ENCODE measurements at places on chromosomes 1 and 21. TPM values are rescaled to one million over a fixed set of nuclear protein-coding genes. Genes with fewer than 3 reads are reported as not detected.

Gene LIPI
- 0.78 TPM for polyA plus RNA-seq

Gene DPT
- polyA plus RNA-seq = 4.4 TPM

Gene CTSS
- polyA plus RNA-seq = 21.1 TPM

Gene SLC35F3
- 1.4 TPM for polyA plus RNA-seq

Gene B4GALT3
- polyA plus RNA-seq = 36.9 TPM

Gene FALEC
- polyA plus RNA-seq = 1.3 TPM
